ENCODE measurements at places on chromosomes 4 and X. TPM values are rescaled to one million over a fixed set of nuclear protein-coding genes. Genes with fewer than 3 reads are reported as not detected.

- no peak for DNase-seq
Observed at GRCh38 chr4:153095448-153096204, 108.6 kb upstream of the TRIM2 start.

DNA sequence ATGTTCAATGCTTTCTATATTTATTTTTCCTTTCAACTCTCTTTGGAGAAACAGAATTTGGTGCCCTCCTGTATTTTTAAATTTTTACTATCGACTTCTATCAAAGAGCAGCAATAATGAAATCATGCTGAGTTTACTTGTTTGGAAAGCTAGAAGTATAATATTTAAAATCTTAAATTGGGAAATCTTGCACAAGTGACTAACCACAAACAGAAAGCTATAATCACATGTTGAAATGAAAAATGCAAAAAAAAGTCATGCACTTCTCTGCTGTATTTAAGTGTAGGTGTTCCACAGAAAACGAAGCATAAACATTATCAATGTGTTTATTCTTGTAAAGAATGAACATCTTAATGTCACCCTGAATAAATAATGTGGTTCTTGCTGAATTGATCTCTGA, 306.1 kb downstream of the PCDH18 start:
- no peak for DNase-seq

- no peak for DNase-seq
Observed at GRCh38 chrX:29422034-29422433, 793.3 kb upstream of the MAGEB2 start.

DNA sequence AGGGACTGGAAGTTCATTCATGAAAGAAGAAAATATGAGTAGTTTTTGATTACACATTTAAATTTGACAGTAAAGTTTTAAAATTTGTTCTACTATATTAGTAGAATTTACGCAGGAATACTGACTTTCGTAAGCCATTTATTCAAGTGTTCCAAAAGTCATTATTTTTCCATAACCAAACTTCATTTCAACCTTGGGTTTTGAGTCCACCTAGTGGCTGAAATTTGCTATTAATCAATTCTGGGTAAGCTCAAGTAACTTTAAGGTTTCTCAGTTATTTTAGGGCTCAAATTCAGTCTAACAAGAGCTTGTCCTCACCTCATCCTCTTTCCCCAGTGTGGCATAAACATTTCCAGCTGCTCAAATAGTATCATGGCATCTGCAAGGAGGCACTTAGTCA, 175.4 kb downstream of the SH3BGRL start:
- DNase-seq, result peak; percentile 50

FAM9B gene
- total RNA-seq, result not detected

VCX3B gene
- total RNA-seq, result not detected

Data from tongue (tissue), 3 donors.